ENCODE measurements at places on chromosomes 11 and 22. TPM values are rescaled to one million over a fixed set of nuclear protein-coding genes. Genes with fewer than 3 reads are reported as not detected.

- H3K27ac ChIP-seq: no peak overlapping the region
- no peaks in the 10 kb centered on the region for H3K4me1 ChIP-seq
- no peak for DNase-seq
- H3K27me3 ChIP-seq: no peaks in the 10 kb centered on the region
- no peaks in the 10 kb centered on the region for H3K36me3 ChIP-seq
These were observed 27.6 kb upstream of the TTC12 start for GRCh38 chr11:113286509-113287497.

SNX32 gene
- 0.49 TPM for total RNA-seq

- H3K27me3 ChIP-seq: no peaks in the 10 kb centered on the region
- no peaks in the 10 kb centered on the region for H3K4me1 ChIP-seq
- H3K27ac ChIP-seq: no peak overlapping the region
- H3K4me3 ChIP-seq: no peak overlapping the region
- no peaks in the 10 kb centered on the region for H3K36me3 ChIP-seq
These were observed 13.7 kb downstream of the POU2AF3 start for GRCh38 chr11:111312076-111312475.

GGTLC2 gene
- not detected for total RNA-seq

- no peaks in the 10 kb centered on the region for H3K27me3 ChIP-seq
- peak; percentile 63 for DNase-seq
- H3K4me1 ChIP-seq: peaks cover 21% of the 10 kb centered on the region
- peak overlapping the region; percentile 93 for H3K27ac ChIP-seq
- H3K36me3 ChIP-seq: peaks cover 25% of the 10 kb centered on the region
These were observed 536 bp downstream of the YWHAH start for GRCh38 chr22:31944700-31945442.

- no peaks in the 10 kb centered on the region for H3K27me3 ChIP-seq
- no peak overlapping the region for H3K27ac ChIP-seq
- H3K36me3 ChIP-seq: no peaks in the 10 kb centered on the region
- peaks cover 18% of the 10 kb centered on the region for H3K4me1 ChIP-seq
- H3K4me3 ChIP-seq: no peak overlapping the region
These were observed 529.8 kb upstream of the CADM1 start for GRCh38 chr11:116033931-116034553.

DNA sequence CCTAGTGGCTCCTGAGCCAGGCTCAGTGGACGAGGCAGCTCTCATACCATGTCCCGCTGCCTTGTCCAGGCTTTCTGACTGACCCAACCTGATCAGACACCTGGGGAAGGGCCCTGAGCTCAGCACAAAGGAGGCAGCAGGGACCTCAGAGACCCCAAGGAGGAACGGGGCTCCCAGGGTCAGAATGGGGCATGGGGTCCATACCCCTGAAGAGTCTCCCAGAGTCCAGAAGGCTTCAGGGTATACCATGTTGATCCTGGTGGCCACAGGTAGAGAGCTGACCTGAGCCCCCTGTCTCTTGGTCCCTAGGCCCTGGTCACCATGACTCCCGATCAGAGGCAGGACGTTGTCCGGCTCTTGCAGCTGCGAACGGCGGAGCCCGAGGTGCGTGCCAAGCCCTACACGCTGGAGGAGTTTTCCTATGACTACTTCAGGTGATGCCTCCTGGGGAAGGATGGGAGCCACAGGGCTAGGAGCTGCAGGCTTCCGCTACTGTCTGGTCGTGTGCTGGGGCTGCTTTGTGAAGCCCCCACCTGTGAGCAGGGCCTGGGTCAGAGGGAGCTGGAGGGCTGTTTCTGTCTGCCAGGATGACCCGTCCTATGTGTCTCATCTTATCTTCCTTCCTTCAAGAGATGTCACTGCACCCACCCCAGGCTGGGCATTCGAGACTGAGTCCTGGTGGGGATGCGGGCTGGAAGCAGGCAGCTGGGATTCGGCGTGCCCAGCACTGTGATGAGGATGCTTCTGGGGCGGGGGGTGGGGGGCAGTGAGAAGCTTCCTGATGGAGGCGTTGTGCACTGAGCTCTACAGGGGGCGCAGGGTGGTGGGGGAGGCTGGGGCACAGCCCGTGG lies 74.2 kb downstream of the MYO7A start:
- H3K4me3 ChIP-seq: no peak overlapping the region
- H3K27me3 ChIP-seq: no peaks in the 10 kb centered on the region
- H3K4me1 ChIP-seq: no peaks in the 10 kb centered on the region

GRCh38 chr22:48101704-48102103 lies 1339.3 kb downstream of the TBC1D22A start:
- H3K27me3 ChIP-seq: no peaks in the 10 kb centered on the region
- H3K36me3 ChIP-seq: no peaks in the 10 kb centered on the region
- H3K4me1 ChIP-seq: no peaks in the 10 kb centered on the region
- no peak overlapping the region for H3K27ac ChIP-seq

PANX3 gene
- total RNA-seq: not detected

IL17REL gene
- total RNA-seq: 0.31 TPM

MYBPC3 gene
- total RNA-seq: not detected

DNA sequence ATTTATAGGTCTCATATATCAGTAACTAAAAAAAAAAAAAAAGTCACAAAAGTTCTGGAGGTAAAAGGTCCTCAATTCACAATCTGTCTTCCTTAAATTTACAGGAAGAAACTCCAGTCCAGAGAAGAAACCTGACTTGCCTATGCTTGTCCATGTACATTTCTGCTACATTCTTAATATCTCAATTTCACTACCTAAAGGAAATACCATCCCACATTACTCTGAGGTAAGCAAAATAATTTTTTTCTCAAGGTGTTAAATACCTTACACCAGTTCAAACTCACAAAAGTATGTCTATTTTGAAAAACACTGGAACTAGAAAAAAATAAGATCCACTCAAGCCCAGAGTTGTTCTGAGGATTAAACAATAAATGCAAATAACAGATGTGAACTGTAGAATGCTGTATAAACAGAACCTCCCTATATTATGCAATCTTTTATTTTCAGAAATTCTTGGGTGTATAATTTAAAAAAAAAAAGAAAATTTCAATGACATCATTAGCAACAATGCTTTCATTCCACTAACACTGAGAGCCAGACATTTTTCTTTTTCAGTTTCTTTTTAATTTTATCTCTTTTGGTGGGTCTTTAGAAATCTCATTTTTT lies 49.9 kb upstream of the GDPD4 start:
- H3K27ac ChIP-seq: no peak overlapping the region
- H3K4me1 ChIP-seq: no peaks in the 10 kb centered on the region
- peaks cover 31% of the 10 kb centered on the region for H3K36me3 ChIP-seq
- no peaks in the 10 kb centered on the region for H3K27me3 ChIP-seq
- no peak for DNase-seq

- no peak overlapping the region for H3K4me3 ChIP-seq
- H3K27me3 ChIP-seq: no peaks in the 10 kb centered on the region
- no peaks in the 10 kb centered on the region for H3K36me3 ChIP-seq
- H3K4me1 ChIP-seq: peaks cover 4% of the 10 kb centered on the region
These were observed 86.6 kb downstream of the SHANK2 start for GRCh38 chr11:71165771-71166170.

OR4C46 gene
- not detected for total RNA-seq

GRCh38 chr11:134679592-134679991 lies 267.6 kb upstream of the B3GAT1 start:
- H3K4me3 ChIP-seq: no peak overlapping the region
- DNase-seq: no peak
- H3K27ac ChIP-seq: no peak overlapping the region
- H3K27me3 ChIP-seq: no peaks in the 10 kb centered on the region
- H3K36me3 ChIP-seq: no peaks in the 10 kb centered on the region
- no peaks in the 10 kb centered on the region for H3K4me1 ChIP-seq

- no peak for DNase-seq
- no peaks in the 10 kb centered on the region for H3K4me1 ChIP-seq
- H3K36me3 ChIP-seq: 0 out of 2 replicates have a peak, but pooled peaks cover 4% of the 10 kb centered on the region
- no peak overlapping the region for H3K27ac ChIP-seq
- H3K4me3 ChIP-seq: no peak overlapping the region
- H3K27me3 ChIP-seq: no peaks in the 10 kb centered on the region
These were observed 16.8 kb downstream of the PPIL2 start for GRCh38 chr22:21682385-21683175.

DNA sequence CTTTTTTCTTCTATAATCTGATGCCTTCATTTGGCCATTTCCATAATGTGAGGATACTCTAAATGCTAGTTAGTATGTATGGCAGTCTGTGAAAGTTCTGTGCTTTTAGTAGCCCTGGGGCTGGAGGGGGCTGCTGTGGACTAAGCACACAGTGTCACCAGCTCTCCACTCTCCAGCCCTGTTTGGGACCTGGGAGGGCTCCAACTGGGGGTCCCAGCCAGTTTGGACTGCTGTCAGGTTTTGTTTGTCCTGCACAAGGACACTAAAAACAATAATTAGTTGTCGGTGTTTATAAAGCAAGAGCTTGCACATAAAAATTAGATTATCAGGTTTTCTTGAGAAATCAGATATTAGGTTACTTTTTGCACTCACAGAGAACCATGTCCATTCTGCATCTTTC lies 103.1 kb downstream of the LDLRAD3 start:
- H3K27ac ChIP-seq: no peak overlapping the region
- H3K4me3 ChIP-seq: no peak overlapping the region
- no peaks in the 10 kb centered on the region for H3K27me3 ChIP-seq
- DNase-seq: no peak
- H3K4me1 ChIP-seq: peaks cover 16% of the 10 kb centered on the region

DNA sequence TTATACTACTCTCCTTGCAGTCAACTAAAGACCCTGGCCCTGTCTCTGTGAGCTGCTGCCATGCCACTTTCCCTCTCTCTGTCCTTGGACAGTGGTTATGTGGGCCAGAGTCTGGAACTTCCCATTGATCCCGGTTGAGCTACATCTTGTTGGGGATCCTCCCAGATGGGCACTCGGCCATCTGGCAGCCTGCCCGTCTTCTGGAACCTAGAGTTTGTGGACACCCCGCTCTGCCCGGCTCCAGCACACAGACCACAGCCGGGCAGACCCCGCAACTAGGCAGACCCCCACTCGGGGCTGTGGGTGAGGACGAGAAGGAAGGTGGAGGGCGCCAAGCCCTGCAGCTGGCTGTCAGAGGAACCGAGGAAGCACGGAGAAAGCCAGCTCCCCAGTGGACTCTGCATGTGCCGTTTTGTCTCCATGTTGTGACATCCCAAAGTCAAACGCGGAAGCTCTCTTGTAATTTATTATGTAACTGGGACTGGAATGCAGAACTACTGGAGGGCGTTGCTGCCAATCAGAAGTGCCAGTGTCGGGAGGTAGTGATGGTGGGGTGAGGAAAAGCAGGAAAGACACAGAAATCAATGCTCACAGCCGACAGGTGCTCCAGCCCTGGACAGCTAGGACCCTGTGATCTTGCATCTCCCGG lies 207.7 kb downstream of the CEP164 start:
- no peak for DNase-seq
- no peaks in the 10 kb centered on the region for H3K4me1 ChIP-seq
- H3K4me3 ChIP-seq: no peak overlapping the region
- H3K27ac ChIP-seq: no peak overlapping the region
- no peaks in the 10 kb centered on the region for H3K36me3 ChIP-seq

SHISAL1 gene
- total RNA-seq: 4.3 TPM

GRCh38 chr11:133723056-133723455 lies 122.3 kb downstream of the SPATA19 start:
- no peak overlapping the region for H3K4me3 ChIP-seq
- H3K36me3 ChIP-seq: no peaks in the 10 kb centered on the region
- H3K27me3 ChIP-seq: no peaks in the 10 kb centered on the region

DNA sequence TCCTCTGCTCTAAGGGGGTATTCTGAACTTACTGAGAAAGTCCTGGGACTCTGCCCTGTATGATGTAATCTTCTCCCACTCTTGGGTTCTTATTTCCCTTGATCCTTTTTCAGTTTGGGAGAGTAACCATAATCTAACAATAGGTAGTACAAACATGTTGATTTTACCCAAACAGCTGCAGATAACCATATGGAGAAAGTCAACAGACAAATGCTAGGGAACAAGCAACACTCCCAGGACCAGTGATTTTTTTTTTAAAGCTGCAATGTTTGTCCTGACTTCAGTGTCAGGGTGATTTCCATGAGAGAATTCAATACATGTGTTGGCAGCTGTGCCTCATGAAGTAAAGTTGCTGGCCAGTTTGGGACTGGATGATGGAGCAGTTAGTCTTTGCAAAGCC lies 156.5 kb downstream of the FCHSD2 start:
- no peak for DNase-seq
- H3K27ac ChIP-seq: no peak overlapping the region
- no peaks in the 10 kb centered on the region for H3K27me3 ChIP-seq
- no peaks in the 10 kb centered on the region for H3K36me3 ChIP-seq

DCDC1 gene
- total RNA-seq: 0.27 TPM

DNA sequence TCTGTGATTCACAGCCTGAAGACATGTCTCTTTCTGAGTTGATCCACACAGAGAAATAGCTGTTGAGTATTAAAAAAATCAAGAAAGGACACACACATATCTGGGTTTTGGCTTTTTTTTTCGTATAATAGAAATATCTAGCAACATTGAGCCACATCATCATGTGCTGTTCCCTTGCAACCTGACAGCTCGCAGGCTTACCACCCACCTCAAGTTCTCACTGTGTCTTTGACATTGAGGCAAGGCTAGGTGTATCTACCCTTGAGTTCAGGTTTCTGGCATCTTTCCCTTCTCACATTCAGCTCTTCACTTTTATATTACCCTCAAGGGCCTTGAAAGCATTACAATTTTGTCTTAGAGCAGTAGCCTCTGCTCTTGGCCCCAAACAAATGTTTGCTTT lies 490.3 kb upstream of the KIRREL3 start:
- no peaks in the 10 kb centered on the region for H3K4me1 ChIP-seq
- no peak overlapping the region for H3K4me3 ChIP-seq
- no peaks in the 10 kb centered on the region for H3K36me3 ChIP-seq
- DNase-seq: no peak

MMP10 gene
- 0.10 TPM for total RNA-seq

PRR33 gene
- not detected for total RNA-seq

C11orf65 gene
- total RNA-seq: 0.21 TPM

DNA sequence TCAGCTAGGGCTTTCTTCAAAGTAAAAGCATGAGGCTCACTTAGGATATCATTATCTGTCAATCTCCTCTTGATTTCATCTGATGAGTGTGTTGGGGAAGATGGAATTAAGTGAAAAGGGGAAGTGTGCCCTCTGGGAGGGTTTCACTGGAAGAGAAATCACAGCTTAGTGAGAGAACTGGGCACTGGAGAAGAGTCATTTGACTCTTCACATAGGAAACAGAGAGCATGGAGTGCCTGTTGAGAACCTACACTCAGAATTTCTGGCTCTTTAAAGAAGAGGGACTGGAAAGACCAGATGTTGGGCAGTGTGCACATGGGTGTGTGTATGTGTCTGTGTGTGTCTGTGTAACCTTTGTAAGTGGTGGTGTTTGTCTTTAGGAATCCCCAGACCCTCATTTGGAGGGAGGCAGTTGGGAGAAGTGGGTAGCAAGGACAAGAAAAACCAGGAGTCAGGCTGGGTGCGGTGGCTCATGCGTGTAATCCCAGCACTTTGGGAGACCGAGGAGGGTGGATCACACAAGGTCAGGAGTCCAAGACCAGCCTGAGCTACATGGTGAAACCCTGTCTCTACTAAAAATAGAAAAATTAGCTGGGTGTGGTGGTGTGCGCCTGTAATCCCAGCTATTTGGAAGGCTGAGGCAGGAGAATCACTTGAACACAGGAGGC lies 10.0 kb downstream of the STX3 start:
- no peaks in the 10 kb centered on the region for H3K27me3 ChIP-seq
- H3K27ac ChIP-seq: no peak overlapping the region
- H3K36me3 ChIP-seq: no peaks in the 10 kb centered on the region
